RWPE1 (cell line): ENCODE measurements at places on chromosomes 7 and 10.
A peak's percentile ranks its signal among the peaks of the same experiment; 100 is the strongest.

- DNase-seq, result peak; percentile 11
These were observed 126.5 kb downstream of the CUBN start for GRCh38 chr10:17003151-17003550.

DNA sequence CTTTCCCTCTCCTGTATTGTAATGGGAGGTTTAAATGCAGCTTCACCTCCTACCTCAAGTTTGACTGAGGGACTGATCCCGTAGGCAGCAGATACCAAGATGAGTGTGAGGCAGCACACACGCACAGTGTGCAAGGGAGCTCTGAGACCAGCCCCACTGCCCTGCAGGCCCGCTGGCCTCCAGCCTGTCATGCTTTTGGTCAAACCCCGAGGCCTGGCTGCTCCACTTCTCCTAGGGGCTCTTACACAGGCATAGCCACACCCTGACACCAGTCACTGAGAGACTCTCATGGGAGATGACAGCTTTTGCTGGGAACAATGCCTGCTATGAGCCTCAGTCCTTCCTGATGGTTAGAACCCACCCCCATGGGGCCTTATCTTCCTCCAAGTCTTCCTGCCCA, 27.6 kb downstream of the DRGX start:
- DNase-seq, result no peak

GRCh38 chr7:42758124-42758523, 153.7 kb downstream of the C7orf25 start:
- no peak for DNase-seq

DNA sequence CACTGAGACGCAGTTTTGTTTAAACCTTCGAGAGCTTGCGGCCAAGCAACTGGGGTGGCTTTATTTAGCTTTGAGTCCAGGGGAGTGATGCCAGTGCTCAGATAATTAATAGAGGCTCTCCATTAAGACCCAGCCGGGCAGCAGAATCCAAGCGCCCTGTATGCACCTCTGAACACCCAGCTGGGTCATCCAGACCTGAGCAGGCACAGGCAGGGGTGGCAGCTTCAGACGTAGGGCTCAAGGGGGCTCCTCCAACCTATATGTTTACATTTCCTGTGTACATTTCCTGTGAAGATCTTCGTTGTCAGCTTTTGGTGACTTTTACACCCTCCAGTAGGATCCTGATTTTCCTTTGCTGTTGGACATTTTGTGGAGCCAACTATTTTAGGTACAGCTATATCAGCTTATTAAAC, 719.5 kb downstream of the LRMDA start:
- DNase-seq, result no peak

DNA sequence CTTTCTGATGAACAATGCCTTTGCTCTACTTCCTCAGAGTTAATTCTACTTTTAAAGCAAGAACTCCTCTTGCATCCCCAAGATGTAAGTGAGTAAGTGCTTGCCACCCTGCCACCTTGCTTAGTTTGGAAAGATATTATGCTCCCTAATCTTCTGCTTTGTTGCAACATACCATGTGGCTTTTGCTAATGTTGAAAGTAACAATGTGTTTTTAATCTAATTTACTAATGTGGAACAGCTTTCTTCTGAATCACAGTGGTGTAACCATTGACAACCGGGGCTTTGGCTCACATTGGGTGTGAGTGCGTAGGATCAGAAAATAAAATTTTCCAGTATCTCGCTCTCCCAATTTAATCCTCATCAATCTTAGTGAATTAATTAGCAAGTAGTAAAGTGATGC, 254.1 kb upstream of the PTER start:
- DNase-seq, result no peak

GRCh38 chr10:44805466-44806210, 105.5 kb upstream of the TMEM72 start:
- no peak for DNase-seq

DNA sequence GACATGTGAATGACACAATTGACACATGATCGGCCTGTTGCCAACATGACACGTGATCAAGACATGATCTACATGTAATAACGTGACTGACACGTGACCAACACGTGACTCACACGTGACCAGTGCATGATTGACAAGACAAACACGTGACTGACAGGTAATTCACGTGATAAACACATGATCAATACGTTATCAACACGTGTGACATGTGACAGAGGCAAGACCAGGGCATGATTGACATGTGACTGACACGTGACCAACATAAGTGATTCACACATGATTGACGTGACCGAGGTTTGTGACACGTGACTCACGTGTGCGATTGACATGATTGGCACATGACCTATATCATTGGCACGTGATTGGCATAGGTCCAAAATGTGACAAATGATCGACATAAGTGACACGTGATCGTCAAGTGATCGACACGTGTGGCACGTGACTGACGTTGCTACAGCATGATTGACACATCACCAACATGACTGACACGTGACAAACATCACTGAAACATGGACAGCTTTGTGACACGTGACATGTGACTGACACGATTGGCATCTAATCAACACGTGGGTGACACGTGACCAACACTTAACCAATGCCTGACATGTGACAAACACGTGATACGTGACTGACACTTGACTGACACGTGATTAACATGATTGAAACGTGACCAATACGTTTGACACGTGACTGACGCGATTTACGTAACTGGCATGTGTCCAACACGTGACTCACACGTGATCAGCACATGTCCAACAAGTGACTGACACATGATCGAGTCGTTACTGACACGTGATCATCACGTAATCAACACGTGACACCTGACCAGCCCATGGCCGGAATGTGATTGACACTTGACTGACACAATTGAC, 23.0 kb downstream of the CRPPA start:
- no peak for DNase-seq

DNA sequence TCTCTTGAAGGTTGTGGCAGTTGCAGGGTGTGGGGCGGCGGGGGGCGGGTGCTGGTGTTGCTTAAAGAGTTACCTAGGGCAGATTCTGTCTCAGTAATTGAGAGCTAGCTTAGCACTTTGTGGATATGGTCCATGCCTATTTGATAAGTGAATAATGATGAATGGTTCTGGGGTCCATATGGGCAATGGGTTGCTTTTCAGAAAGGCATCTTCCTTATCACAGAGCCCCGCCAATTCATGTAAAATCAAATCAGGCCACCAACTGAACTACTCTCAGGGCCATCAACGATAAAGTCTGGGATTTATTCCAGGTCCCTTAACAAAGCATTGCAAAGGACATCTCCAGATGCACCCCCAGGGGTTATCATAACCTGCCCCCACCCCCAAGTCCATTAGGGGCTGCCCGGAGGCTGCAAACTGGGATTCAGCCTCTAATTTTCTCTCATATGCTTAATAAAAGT, 1.8 kb upstream of the PRRT4 start:
- DNase-seq, result no peak

- no peak for DNase-seq
These were observed 178.3 kb upstream of the PTER start for GRCh38 chr10:16258291-16259040.
